Esophagus (tissue), 2 donors: ENCODE measurements at places on chromosomes 16 and 17. TPM values are rescaled to one million over a fixed set of nuclear protein-coding genes. Genes with fewer than 3 reads are reported as not detected.

The OR1F1 gene
- polyA plus RNA-seq: not detected

The SPATA22 gene
- polyA plus RNA-seq: not detected

The ASGR2 gene
- 0.24 TPM for polyA plus RNA-seq

The KRT23 gene
- polyA plus RNA-seq: 23.6 TPM

The ITGAD gene
- polyA plus RNA-seq: not detected

The PRSS22 gene
- polyA plus RNA-seq: 281 TPM
